Hindlimb muscle (tissue), 1 donor: ENCODE measurements at places on chromosomes 4 and X. TPM values are rescaled to one million over a fixed set of nuclear protein-coding genes. Genes with fewer than 3 reads are reported as not detected.

DNA sequence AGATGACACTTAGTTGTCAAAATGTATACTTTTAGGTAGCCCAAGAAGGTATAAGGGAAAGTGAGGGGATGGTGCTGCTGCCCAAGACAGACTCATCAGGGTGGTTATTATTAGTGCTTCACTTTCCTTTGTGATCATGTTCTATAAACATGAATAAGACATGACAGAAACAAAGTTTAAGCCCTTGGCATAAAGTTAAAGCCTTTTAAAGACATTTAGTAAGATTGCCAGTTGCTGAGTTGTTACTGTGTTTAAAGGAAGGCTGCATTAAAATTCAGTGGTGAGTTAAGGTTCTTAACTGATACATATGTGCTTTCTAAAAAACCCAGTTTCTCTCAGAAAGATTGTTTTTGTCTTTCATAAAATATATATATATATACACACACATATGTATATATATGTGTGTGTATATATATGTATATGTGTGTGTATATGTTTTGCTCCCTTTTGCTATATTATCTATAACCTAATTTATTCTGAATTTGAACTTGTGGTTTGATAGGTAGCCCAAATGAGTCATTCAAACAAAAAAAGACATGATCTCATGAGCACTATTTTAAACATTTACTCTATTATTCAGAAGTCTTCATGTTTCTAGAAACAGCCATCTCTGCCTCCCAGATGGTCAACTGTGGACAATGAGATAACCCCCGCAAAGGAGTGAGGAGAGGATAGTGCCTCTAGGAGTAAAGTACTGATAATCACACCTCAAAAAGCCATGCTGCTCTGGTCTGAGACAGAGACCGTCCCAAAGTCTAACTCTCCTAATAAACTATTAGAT lies 98.1 kb upstream of the OTUD4 start:
- peak; percentile 56 for DNase-seq

DNA sequence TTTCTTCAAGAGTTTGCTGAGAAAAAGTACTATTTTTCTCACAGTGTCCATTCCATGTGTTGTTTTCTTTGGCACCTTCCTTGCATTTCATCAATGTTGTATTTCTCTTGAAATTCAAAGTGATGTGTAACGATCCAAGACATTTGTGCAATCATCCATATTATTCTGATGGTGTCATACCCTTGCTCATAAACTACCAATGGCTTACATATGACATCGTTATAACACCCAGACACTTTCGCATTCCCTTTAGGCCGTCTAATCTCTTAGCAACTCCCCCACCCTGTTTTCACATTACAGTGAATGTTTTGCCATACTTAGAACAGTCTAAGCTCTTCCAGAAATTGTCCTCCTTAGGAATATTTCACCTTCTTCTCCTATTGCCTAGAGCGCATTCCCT lies 1779.0 kb downstream of the PCDH7 start:
- no peak for DNase-seq

GRCh38 chr4:180571516-180572055 lies 1671.6 kb upstream of the TENM3 start:
- DNase-seq = peak; percentile 22

DNA sequence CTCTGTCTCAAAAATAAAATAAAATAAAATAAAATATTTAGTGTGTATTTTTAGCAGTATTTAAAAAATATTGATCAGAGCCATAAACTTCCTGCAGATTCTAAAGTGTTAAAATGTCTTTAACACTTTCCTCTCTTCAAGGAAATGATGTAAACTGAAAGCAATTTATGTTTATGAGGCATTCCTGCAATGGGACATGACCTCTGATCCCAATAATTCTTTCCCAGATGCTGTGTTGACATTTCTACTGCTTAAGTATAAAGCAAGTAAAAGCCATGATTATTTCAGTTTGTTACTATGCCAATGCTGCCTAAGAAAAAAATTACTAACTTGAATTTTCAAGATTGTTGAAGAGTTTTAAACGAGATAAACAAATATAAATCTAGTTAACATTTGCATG lies 29.0 kb downstream of the COQ2 start:
- DNase-seq = no peak

DNA sequence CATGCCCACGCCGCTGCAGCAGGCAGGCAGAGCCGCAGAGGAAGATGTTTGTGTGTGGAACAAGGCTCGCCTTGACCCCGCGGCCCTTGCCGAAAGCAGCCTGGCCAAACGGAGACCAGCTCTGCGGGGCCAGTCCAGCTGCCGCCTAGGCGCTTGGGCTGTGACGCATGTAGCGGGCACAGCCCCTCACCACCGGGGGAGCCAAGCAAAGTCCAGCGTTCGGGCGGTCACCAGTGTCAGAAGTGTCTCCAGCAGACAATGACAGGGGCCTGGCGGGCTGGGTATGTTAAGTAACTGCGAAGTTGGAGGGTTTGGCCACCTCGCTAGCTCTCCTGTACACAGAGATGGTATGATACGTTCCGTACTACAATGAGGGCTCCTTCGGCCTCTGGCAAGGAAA lies 1.3 kb downstream of the AMER1 start:
- DNase-seq = no peak

DNA sequence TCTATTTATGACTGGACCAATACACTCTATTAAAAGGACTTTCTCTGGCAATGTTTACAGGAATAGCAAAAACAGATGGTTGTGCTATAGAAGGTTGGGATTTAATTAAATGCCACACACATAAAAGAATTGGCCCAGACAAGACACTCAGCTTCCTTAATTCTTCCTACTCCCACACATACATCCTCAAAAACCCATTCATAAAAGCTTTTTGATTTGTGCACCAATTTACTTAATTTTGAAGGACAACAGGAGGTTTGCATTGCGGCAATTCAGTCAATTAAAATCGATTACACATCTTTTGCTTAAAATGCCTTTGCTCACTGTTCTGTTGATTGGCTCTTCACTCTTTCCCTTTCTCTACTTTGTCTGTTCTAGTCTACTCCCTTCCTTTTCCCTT lies 317.1 kb downstream of the CBLL2 start:
- no peak for DNase-seq

DNA sequence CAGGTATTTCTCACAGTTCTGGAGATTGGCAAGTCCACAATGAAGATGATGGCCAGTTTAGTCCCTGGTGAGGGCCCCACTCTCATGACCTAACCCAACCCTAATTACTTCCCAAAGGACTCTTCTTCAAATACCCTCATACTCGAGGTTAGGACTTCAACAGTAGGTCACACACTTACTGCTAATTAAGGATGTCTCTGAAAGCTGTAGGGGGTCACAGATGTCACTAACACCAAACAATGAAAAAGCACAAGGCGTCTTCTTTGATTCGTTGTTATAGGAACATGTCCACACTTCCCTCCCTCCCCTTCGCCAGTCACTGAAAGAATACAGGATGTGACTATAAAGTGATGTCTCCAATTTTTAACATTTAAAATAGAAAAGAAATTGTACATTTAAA lies 309.7 kb downstream of the PACRGL start:
- no peak for DNase-seq

GRCh38 chr4:146182443-146182842 lies 6.9 kb downstream of the LSM6 start:
- no peak for DNase-seq

DNA sequence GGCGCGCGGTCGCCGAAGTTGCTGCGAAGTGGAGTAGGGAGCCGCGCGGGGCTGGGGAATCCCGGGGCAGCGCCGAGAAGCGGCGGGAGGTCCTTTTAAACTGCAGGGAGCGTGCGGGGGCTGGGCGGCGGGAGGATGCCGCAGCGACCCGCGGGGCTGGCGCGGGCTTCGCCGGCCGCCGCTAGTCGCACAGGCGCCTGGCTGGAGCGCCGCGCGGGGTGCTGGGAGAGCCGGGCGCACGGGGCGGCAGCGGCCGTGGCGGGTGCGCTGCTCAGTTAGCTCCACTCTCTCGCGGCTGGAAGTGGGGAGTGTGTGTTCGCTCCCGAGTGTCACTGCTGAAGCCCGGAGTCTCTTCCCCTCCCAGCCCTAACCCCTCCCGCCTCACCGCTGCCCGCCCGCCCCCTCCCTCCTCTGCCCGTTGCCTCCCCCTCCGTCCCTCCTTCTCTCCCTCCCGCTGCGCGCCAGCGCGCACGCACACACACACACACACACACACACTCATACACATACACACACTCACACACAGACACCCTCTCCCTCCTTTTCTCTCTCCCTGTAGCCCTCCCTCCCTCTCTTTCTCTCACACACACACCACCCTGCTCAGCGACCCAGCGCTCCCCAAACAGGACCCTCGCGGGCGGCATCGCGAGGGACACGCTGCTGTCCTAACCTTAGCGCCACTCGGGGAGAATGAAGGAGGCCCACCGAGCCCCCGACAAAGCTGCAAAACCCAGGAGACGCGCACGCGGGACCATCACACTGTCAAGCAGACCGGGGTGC lies at the start of gene NDNF:
TSS of gene NDNF (minus strand) at position 312 of the 780 bp plus-strand sequence. CDS start 26,698 bp downstream, outside the sequence.
- DNase-seq = peak; percentile 81

DNA sequence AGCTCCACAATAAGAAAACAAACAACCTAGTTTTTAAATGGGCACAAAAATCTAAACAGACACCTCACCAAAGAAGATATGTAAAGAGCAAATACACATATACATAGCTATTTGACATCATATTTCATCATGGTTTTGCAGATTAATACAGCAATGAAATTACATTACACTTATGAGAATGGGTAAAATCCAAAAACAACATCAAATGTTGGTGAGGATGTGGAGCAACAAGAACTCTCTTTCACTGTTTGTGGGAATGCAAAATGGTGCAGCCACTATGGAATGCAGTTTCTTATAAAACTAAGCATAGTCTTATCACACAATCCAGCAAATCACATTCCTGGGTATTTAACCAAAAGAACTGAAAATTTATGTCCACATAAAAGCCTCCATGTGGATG lies 25.0 kb downstream of the TLR6 start:
- DNase-seq = no peak

DNA sequence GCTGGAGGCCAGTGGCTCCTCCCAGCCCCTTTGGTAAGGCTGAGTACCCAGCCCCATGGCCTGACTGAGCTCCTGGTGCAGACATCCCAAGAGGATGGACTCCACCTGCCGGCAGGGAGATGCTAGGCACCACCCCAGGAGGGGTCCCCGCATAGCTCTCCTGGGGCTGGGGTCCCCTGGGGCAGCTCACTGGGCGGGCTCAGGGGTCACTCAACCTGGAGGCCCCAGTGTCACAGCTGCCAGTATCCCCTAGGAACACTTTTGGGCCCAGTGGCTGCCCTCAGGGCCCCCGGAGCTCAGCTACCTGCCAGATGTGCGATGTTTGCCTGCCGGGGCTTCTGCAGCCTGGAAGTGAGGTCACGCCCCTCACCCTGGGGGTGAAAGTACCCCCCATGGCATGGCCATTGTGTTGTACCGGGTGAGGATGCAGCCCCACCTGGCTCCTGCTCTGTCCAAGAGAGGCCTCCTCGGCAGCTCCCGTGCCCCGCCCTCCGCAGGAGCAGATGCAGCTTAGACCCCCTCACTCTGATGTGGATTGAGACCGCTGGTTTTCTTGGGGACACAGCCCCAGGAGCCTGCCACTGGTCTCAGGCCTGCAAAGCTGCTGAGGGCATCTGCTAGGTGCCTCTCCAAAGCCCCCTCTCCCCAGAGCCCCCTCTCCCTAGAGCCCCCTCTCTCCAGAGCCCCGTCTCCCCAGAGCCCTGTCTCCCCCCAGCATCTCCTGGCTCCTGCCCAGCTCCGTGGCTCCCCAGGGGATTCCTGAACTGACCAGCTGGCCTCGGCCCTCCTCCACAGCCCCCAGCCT lies 6.7 kb upstream of the HGFAC start:
- no peak for DNase-seq

GRCh38 chr4:54561940-54562339 lies 95.8 kb upstream of the KIT start:
- no peak for DNase-seq

GRCh38 chr4:25440478-25441030 lies 63.5 kb downstream of the ANAPC4 start:
- no peak for DNase-seq

DNA sequence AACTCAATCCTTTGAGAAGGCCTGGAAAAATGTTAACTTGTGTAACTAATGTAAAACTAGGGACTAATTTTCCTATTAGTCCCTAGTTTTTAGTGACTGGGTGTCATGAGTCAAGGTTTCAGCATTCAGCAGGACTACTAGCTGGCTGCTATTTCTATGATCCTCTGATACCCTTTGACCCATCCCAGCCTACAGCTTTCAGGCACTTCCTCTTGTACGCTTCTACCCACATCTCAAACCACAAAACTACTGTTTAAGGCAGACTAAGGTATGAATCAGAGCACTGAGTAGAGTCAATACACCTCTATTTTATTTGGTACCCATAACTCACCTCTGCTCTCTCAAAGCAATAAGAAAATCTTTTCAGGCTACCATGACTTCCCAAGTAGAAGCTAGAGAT lies 809.6 kb downstream of the PDHA2 start:
- DNase-seq = no peak

GRCh38 chr4:7195141-7195515 lies 2.8 kb downstream of the SORCS2 start:
- no peak for DNase-seq

HELT gene
- not detected for polyA plus RNA-seq

SPATA18 gene
- 1.9 TPM for polyA plus RNA-seq

CFAP47 gene
- polyA plus RNA-seq = not detected

NPY1R gene
- 2.0 TPM for polyA plus RNA-seq

TLR10 gene
- polyA plus RNA-seq = 0.41 TPM

OSTC gene
- 127 TPM for polyA plus RNA-seq

TRIM60 gene
- not detected for polyA plus RNA-seq

TRIM61 gene
- 3.1 TPM for polyA plus RNA-seq

SH2D1A gene
- polyA plus RNA-seq = 0.19 TPM

PCDH10 gene
- polyA plus RNA-seq = 0.21 TPM

SLC26A1 gene
- polyA plus RNA-seq = 6.0 TPM

ASB9 gene
- 3.5 TPM for polyA plus RNA-seq
